ENCODE measurements at places on chromosomes 5 and 9.

- DNase-seq: no peak
These were observed 14.1 kb upstream of the IRX4 start for GRCh38 chr5:1896602-1897376.

DNA sequence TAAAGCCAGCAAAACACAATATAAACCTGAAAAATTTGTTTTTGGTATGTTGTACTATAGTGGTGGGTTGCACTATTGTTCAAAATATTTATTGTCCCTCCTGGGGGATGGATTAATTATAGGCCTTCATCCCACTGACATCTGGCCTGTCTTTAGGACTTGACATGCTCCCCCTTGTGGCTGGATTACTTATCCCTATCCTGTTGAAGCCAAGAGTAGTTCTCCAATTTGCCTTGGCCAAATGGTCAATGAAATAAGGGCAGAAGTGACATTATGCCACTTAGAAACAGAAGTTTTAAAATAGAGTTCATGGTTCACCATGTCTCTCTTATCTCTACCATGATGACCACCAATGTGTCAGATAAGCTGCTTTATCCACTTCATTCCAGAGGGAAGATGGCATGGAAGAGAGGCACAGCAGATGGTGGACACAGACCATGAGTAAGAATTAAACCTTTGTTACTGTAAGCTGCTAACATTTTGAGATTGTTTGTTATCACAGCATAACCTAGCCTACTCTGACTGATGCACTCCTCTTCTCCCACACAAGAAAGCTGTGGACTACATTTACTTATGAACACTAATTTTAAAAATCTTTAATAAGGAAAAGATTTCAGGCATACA lies 29.2 kb upstream of the ARHGEF28 start:
- peak; percentile 4 for DNase-seq

DNA sequence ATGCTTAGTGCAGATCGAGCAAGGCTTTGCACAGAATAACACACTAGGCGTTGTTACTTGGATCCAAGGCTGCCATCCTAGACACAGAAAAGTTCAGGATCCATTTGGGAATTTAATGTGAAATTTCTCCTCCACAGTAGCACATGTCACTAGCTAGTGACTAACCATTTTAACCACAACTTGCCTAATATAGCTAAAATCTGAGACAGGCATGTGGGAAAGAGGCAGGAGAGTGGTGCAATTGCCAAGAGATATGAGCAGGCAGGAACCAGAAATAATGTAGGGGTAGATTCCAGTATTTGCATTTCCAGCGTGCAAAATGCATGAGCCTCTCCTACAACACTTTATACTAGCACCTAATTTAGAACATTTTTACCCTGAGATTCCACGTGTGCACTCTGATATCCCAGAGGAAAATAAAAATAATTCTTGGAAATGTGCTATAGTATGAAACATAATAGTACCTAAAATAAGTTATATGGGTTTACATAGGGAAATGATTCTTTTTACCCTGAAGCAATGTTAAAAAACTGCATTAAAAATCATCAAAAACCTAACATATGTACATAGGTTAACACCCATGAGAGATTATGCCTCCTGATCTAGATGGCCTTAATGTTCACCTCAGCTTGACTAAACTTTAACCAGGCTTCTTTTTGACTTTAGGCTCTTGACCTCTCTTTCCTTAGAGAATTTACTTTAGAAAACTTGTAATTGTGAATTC lies 1230.6 kb upstream of the NUDT12 start:
- DNase-seq: no peak

GRCh38 chr9:127237801-127238200 lies 26.8 kb upstream of the GARNL3 start:
- DNase-seq: no peak

DNA sequence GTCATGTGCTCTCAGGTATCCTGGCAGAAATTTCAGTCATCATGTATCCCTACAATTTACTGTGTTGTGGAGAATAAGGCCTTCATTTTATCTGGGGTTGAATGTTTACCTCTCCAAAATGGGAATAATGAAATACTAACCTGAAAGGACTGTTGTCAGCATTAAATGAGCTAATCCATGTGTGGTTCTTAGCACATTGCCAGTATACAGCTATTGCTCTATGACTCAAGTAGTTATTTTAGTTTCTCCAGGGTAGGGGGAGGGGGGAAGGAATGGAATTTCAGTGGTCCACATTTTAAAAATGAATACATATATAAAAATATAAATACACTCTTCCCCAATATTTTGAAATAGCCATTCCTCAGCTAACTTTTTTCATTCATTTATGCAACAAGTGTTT lies 3.5 kb downstream of the PAM start:
- DNase-seq: no peak

- no peak for DNase-seq
These were observed 43.1 kb downstream of the ELL2 start for GRCh38 chr5:95918421-95919006.

DNA sequence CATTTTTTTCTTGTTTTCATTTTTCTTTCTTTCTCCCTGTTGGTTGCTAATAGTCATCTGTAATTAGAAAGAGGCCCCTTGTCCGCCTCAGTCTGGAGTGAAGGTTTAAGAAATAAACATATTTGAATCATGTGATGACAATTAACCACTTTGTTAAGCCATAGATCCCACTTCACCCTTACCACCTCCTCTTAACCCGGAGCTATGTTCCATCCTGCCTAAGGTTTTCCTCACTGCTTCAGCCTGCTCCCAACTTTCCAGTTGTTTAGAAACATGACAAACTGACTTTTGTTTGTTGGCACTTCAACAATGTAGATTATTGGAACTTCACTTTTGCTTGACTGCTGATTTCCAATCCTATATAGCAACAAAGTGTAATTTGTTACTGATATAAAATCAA lies 37.4 kb upstream of the SSBP2 start:
- no peak for DNase-seq

DNA sequence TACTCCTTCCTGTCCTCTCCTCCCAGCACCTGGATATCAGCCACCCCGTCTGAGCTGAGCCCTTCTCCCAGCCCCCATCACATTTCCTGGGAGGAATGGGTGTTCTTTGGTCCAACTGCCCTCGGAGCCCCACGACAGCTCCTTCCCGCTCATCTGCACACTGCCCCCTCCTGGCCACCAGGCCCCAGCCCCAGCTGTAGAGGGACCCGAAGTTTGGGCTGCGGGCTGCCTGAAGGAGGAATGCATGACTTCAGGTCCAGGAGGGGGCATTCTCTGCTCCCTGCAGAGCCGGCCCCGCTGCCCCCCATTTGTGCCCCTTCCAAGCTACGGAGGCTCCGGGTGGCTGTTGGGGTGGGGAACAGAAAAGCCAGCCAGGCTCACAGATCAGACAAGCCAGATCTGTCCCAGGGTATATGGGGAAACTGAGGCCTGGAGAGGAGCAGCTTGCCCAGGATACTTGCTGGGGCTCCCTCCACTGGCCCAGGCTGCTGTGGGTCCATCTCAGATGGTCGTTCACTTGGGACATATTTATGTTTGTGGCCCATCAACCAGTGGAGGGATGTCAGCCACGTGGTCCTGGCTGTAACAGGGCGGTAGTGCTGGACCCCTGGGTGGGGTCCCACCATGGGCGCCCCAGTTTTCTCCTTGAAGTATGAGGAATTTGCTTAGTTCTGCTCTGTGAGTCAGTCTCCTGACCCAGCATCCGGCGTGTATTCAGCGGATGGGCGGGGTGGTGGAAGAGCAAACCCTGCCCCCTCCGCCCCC lies 33.1 kb downstream of the DAB2IP start:
- no peak for DNase-seq

- no peak for DNase-seq
These were observed 508.1 kb downstream of the NR2F1-AS1 start for GRCh38 chr5:93072831-93073459.

- no peak for DNase-seq
These were observed 7.6 kb downstream of the TENT2 start for GRCh38 chr5:79619854-79620253.
